NCI-H524 treated with DMSO at 0.1 percent for 48 hours (cell line): ENCODE measurements at places on chromosomes 7 and 10.

- DNase-seq: no peak
Measured at GRCh38 chr7:126809188-126809587, 443.6 kb downstream of the GRM8 start.

DNA sequence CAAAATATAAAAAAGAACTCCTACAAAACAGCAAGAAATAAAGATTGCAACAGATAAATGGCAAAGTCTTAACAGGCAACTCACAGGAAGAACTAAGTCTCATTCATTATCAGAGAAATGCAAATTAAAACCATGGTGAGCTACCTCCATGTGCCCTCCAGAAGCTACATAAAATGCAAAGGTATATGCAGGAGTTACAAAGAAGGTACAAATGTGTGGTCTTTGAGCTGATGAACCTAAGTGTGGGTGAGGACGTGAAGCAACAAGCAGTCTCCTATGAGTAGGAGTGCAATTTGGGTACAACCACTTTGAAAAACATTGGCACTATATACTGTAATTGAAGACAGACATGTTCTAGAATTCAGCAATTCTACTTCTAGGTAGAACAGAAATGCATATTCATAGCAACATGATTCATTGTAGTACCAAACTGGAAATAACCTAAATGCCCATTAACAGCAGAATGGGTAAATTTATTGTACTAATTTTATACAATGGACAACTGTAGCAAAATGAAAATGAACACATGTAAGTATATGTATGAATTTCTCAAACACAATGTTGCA, 61.6 kb upstream of the KCNMA1 start:
- no peak for DNase-seq

DNA sequence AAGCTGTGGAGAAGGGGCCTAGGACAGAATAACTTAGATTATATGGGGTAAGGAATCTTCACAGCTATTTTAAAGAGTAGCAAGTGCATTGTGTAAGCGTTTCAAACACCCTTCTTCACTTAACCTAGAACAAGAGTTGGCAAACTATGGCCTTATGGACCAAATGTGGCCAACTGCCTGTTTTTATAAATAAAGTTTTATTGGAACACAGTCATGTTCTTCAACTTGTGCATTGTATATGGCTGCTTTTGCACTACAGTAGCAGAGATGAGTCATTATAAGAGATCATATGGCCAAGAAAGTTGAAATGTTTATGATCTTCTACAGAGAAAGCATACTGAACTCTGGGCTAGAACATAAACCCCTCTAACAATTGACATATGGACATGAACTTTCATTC, 187.8 kb downstream of the ETV1 start:
- DNase-seq: no peak

- DNase-seq: no peak
Measured at GRCh38 chr10:74988832-74989561, 122.5 kb upstream of the SAMD8 start.

DNA sequence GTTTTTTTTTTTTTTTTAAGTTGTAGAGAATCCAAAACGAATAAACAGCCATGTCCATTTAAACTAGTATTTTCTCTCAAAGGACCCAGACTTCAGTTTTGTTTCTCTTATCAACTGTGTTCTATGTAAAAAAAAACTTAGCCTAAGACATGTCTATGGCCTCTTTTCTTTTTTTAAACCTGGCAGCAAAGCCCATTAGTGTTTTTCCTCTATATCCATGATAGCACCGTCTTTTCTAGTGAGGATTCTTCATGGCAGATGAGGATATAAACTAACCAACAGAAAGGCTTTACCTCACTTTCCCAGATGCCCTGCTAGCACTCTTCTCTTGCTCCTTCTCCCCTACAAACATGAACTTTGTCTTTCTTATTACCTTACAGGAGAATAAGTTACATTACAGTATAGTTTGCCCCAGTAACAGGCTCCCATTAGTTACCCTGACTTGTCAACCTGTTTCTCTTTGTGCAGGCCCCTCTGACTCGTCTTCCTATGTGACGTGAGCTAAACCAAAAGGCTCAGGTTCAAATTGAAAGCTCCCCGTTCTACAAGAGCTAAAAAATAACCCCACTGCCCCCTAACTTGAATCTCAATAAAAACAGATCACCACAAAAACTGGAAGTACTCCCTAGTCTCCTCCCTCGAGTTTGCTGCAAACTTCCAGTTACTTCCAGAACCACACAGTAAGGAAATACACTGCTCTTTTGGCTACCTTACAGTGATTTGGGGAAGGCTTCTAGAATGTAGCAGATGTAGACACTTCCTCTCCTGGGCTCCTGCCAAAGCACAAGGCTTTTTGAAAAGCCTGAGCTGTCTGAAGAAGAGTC, 20.1 kb downstream of the P4HA1 start:
- no peak for DNase-seq

DNA sequence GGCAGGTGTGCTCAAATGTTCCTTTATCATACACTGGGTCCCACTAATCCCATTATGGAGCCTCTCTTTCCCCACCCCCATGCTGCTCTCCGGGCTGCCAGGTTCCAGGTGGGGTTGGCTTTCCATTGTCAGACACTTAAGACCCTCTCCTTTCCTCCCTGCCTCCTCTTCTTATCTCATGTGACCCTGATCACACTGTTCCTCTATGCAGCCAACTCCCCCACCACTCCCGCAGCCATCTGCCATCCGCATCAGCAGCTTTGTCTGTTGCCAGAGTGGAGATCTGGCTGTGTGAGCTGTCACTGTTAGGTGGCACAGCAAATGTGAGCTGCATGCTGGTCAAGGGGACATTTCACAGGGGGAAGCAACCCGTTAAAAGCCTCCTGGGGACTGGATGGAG, 391.4 kb downstream of the TNS3 start:
- peak; percentile 92 for DNase-seq

DNA sequence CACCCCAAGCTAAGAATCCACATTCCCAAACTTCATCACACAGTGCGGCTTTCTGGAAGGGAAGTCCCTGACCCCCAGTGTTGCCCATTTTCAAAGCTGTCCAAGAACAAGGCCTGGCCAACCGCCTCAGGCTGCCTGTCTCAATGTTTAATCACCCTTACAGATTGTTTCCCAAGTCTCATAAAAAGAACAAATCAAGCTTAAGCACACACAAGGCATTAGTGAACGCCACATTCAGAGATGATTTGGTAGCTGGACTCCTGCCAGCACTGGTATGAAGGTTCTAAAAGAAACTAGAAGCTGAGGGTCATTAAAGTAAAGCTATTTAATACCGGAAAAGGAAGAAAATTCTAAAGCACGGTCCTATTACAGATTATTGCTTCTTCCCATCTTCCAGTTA, 35.6 kb downstream of the C10orf90 start:
- no peak for DNase-seq

DNA sequence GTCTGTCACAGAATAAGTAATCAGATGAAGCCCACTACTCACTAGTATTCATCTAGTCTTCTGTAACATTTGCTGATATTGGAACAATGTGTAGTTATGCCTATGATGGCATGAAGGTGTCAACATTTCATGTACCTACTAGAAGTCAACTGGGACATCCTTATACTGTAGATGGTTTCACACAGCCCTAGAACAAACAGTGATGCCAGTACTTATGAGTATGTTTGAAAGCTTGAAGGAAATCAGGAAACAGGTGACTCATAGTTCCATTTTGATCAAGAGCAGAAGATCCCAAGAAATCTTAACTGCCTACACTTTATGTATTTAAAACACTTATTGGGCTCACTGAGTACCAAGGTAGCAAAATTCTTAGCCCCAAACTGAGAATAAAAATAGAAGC, 1519.6 kb downstream of the REEP3 start:
- DNase-seq: no peak

- DNase-seq: no peak
Measured at GRCh38 chr10:5064656-5065055, 29.6 kb upstream of the AKR1C3 start.

DNA sequence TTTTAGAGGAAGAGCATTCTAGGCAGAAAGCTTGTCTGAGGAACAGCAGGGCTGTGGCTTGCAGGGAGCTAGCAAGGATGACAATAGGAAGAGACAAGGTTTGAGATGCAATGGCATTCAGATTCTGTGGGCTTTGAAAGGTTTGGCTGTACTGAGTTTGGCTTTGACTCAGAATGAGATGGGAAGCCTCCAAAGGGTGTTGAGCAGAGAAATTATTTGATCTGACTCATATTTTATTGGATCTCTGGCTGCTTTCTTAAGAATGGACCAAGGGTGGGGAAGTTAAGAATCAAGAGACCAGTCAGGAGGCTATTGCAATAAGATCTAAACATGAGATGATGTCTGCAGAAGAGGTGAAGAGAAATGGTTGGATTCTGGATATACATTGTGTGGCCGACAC, 273.2 kb downstream of the CDK14 start:
- no peak for DNase-seq

DNA sequence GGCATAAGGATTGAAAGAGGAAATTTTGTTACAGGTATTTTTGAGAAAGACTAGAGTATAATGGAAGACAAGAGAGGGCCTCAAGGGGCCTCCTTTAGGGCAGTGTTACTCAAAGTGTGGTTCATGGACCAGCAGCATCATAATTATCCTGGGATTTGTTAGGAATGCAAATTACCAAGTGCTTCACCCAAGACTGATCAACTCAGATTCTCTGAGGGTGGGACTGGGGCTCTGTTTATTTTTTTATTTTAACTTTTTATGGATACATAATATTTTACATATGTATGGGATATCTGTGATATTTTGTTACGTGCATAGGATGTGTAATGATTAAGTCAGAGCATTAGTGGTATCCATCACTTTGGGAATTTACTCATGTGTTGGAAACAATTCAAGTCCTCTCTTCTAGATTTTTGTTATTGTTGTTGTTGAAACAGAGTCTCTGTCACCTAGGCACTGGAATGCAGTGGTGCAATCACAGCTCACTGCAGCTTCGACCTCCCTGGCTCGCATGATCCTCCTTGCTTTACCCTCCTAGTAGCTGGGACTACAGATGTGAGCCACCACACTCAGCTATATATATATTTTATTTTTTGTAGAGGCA, 2.2 kb upstream of the KCTD7 start:
- DNase-seq: no peak

GRCh38 chr10:90224791-90225566, 523.6 kb downstream of the KIF20B start:
- DNase-seq: no peak

DNA sequence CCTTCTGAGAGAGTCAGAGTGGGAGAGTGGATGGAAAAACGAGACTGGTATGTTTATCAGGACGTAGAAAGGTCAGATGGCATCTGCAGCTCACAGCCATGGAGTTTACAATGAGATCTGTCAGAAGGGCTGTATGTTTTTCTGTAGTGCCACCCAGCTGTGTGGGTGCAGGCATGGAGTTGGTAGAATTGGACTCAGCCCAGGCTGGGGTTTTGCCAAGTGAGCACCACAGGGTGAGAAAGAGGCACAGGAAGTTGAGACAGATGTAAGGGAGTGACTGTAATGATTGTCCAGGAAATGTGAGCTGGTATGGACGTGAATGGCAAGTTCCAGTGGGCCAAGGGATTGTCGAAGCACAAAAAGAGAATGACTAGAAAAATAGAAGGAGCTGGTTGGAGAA, 9.1 kb upstream of the ZYX start:
- DNase-seq: no peak

- no peak for DNase-seq
Measured at GRCh38 chr10:103926722-103927319, 8.8 kb upstream of the STN1 start.

DNA sequence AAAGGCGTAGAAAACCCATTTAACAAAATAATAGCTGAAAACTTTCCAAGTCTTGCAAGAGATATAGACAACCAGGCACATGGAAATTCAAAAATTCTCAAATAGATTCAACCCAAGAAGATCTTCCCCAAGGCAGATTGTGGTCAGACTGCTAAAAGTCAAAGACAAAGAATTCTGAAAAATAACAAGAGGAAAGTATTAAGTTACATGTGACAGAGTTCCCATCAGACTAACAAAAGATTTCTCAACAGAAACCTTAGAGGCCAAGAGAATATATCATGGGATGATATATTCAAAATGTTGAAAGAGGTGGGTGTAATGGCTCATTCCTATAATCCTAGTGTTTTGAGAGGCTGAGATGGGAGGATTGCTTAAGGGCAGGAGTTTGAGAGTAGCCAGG, 59.8 kb downstream of the TMEM178B start:
- DNase-seq: no peak

- DNase-seq: no peak
Measured at GRCh38 chr7:90298145-90299038, 22.7 kb downstream of the FAM237B start.

DNA sequence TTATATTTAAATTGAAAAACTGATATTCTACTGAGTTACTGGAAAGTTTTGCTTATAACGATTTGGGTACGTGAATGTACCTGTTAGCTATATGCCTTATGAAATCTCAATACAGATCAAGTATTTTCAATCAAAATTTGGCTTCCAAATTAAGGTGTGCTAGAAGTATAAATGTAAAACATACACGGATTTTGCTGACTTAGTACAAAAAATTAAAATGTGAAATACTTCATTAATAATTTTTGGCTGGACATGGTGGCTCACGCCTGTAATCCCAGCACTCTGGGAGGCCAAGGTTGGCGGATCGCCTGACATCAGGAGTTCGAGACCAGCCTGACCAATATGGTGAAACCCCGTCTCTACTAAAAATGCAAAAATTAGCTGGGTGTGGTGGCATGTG, 11.7 kb downstream of the DNAJC1 start:
- no peak for DNase-seq

- DNase-seq: no peak
Measured at GRCh38 chr7:111844904-111845671, 282.8 kb upstream of the IMMP2L start.

DNA sequence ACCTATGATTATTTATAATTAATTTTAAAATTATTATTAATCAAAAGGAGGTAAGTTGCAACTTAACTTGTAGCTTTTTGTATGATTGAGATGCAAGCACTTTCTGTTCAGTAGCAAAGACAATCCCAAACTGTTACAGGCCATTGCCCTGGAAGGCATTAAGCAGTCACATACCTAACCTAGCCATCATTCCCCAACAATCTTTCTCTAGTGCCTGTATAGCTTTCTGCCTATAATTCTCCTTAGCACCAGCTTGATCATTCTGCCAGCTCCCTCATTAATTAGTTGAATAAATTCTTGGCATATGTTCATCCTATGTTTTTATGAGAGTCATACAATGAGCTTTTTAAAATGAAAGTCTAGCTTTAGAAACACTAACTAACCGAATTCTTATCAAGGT, 178.9 kb upstream of the TMEM106B start:
- no peak for DNase-seq

- DNase-seq: no peak
Measured at GRCh38 chr7:14859267-14859666, 43.3 kb downstream of the DGKB start.

- no peak for DNase-seq
Measured at GRCh38 chr7:42049761-42050160, 187.2 kb downstream of the GLI3 start.

GRCh38 chr7:5872326-5872725, 8.3 kb upstream of the OCM start:
- no peak for DNase-seq

- no peak for DNase-seq
Measured at GRCh38 chr7:84617265-84618030, 422.9 kb upstream of the SEMA3A start.
